Stimulated activated effector memory CD8-positive, alpha-beta T cell treated with anti-CD3 and anti-CD28 coated beads, Interleukin-12 subunit alpha, Interleukin-12 subunit beta, amount 100 ng/mL, for 72 hours (primary cell): ENCODE measurements at places on chromosomes 11 and 22.
A peak's percentile ranks its signal among the peaks of the same experiment; 100 is the strongest.

- DNase-seq: no peak
Measured at GRCh38 chr22:43560651-43561050, 148.8 kb downstream of the MPPED1 start.

- DNase-seq: no peak
Measured at GRCh38 chr11:134385774-134386565, 26.1 kb downstream of the B3GAT1 start.

DNA sequence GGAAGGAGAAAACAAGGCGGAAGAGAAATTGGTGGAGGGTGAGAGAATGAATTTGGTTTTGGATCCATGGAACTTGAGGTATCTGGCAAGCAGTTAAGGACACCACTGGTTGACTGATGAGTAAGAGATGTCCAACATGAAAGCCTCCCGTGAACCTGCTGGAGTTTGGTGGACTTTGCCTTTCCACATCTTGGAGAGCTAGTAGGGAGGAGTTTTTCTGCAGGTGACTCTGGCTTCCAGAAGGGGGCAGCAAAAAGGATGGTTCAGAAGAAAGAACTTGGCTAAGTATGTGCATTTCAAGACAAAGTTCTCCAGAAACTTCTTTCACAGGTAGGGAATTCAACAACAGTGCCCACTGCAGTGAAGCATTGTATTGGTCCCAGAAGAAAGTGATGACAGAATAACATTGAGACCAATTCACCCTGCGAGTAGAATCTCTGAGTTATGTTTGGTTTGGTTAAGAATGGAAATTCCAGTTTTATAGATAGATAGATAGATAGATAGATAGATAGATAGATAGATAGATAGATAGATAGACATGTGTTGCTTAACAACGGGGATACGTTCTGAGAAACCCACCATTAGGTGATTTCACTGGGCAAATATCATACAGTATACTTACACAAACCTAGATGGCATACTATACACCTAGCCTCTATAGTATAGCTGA is 28.5 kb downstream of the DCDC1 start:
- no peak for DNase-seq

DNA sequence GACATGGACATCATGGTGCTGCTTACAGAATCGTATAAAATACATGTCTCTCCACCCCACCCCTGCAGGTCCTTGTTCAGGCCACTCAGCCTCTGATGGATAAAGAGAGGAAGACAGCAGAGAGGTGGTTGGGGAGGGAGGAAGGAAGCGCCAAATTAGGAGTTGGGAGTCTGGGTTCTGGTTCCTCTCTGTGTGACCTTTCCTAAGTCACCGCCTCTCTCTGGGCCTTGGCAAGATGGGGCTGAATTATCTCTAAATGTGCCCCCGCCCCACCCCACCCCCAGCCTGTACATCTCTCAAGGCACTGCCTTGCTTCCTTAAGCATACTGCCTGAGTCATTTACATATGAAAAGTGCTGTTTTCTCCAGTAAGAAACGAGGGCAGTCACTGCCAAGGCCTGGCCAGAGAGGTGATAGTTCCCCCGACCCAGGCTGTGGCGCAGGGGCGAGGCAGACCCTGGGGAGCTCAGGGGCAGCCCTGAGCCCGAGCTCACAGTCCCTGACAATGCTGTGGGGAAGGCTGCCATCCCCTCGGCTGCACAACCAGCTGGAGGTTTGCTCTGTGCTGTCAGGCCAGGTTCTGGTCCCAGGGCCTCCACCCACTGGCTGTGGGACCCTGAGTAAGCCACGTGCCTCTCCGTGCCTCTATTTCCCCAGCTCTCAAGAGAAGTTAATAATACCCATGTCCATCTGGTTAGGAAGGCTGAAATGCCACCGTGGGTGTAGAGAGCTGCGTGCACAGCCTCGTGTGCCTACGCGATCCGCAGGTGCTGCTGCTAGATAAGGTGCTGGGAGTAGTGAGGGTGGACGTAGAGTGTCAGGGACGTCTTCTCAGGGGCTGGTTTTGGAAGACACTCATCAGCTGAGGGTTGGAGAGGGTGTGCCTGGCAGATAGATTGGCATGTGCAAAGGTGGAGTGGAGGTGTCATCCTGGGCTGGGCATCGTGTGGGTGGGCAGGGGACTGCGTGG is 55.3 kb downstream of the CACNA1I start:
- DNase-seq: no peak

DNA sequence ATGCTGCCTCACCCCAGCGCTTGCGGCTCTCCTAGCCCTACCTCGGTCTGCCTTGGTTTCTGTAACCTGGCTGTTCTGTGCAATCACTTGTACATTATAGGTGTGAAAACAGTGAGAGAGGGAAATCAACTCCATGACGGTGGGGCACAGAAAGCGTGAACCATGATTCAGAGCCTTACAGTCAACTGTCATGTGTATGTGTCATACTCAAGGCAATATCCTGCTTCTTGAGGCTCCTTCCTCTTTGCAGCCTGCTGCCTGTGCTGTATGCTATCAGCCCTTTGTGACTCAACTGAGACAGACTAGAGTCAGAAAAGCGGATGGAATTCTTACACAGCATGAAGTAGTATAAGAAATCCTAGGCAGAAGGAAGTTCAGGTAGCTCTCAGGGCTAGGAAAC is 2.1 kb downstream of the NRIP3 start:
- DNase-seq: peak; percentile 65

DNA sequence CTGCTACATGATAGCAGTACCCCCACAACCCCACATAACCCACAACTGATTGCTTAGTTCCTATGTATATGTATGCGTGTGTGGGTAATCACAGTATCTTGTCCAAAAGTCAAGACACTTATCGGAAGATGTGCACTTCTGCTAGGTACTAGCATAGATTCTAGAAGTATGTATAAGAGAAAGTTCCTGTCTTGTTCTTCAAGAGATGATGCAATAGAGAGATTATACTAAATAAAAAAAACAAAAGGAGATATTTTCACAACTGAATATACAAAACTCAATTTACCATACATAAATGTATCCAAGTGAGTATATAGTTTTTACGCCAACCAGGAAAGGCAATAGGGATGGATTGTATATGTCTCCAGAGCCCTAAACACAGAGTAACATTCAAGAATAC is 112.0 kb downstream of the FCHSD2 start:
- DNase-seq: no peak

- DNase-seq: no peak
Measured at GRCh38 chr11:450809-451451, 851 bp downstream of the PTDSS2 start.

DNA sequence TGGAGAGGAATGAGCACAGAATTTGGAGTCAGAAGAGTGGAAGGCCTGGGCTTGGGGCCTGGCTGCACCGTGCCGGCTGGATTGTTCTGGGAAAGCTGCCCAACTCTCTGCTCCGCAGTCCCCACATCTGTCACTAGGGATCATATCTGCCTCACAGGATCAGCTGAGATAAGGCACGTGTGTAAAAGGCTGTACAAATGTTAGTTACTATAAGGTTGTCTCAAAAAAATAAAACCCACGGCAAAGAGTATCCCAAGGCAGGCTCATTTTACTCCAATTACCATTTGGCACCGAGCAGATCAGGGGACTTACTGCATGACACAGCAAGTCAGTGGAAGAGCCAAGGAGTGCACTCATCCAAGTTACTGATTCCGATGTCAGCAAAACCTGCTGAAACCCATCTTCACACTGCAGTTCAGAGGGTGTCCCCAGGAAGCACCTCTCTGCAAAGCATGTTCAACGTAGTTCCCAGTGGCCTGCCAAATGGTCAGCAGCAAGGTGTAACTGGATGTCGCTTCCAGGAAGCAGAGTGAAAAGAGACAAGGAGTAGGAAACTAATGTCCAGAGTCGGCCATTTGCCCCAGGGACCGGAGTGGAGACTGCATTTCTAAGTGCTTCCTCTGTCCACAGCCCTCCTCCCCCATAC is 18.1 kb upstream of the MRTFA start:
- no peak for DNase-seq

DNA sequence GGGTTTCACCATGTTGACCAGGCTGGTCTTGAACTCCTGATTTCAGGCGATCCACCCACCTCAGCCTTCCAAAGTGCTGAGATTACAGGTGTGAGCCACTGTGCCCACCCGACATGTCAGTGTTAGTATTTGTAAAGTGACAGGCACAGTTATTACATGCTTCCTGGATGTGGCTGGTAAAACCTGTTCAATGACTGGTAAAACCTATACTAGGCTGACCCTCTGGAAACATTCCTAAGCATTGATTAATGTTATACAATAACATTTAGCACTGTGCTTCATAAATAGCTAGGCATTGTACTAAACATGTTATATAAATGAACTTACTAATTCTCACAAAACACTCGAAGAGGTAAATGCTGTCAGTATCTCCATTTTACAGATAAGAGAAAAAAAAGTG is 20.9 kb upstream of the JHY start:
- DNase-seq: no peak

DNA sequence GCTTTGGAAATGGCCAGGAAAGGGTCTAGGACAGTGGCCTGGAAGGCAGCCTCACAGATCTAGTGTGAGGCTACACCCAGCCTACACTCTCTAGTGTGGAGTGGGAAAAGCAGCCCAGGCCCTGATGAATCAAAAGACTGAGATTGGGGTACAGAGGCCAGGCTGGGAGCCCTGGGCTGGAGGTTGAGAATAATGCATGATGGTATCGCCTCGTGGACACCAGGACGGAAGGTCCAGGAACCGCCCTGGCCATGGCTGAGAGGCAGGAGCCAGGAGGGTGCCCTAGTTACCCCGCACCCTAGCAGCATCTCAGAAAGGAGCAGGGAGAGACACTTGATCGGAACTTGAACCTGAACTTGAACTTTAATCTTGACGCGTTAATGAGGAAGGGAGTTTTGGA is 40.5 kb upstream of the NFAM1 start:
- no peak for DNase-seq

DNA sequence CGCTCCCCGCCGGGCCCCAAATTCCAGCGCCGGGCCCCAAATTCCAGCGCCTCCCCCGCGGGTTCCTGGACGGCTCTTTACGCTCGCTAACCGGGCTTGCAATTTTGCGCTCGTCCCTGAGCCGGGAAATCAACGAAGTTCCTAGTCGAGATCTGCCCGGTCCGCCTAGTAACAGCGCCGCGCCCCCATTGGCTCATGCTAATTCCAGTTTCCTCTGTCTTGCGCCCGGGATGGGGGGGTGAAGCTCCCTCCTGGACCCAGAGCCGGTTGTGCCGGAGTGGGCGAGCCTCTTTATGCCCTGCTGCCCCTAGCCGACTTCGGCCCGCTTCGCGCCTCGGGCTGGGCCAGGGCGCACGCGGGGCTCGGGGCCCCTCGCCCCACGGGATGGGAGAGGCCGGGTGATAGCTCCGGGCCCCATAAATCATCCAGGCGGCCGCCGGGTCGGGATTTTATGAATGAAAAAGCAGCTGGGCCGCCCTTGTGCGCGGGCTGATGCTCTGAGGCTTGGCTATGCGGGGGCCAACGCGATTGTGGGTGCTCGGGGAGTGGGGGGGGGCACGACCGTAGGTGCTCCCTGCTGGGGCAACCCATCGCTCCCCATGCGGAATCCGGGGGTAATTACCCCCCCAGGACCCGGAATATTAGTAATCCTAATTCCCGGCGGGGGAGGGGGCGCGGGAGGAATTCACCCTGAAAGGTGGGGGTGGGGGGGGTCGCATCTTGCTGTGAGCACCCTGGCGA is 1.8 kb upstream of the CCND1 start:
- DNase-seq: no peak

DNA sequence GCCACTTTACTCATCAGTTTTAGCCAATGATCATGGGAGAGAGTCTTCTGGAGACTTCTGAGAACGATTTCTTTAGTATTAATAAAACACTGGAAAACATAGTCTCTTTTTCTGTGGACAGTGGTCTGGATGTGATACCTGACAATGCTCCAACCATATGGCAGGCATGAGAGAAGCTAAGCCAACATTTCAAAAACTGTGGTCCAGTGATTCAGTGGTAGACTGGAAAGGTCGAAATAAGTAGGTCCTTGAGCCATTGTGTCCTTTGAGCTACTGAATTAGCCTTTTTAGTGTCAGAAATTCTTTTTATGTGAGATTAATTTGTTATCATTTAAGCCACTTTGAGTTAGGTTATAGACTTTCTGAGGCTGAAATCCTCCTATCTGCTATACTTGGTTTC is 197.7 kb upstream of the CTSC start:
- no peak for DNase-seq

GRCh38 chr11:12188548-12189317 is 78.3 kb downstream of the MICAL2 start:
- no peak for DNase-seq

- no peak for DNase-seq
Measured at GRCh38 chr22:33807470-33807869, 112.8 kb downstream of the LARGE1 start.
